ENCODE measurements at places on chromosomes 2 and 18. TPM values are rescaled to one million over a fixed set of nuclear protein-coding genes. Genes with fewer than 3 reads are reported as not detected.

The OSR1 gene
- total RNA-seq, result 66.7 TPM

GRCh38 chr2:52034706-52035105, 1002.8 kb upstream of the NRXN1 start:
- H3K27ac ChIP-seq, result no peak overlapping the region
- DNase-seq, result no peak
- H3K4me1 ChIP-seq, result no peaks in the 10 kb centered on the region
- no peaks in the 10 kb centered on the region for H3K36me3 ChIP-seq
- H3K4me3 ChIP-seq, result no peak overlapping the region

GRCh38 chr18:29087616-29088246, 910.8 kb upstream of the CDH2 start:
- no peak overlapping the region for H3K4me3 ChIP-seq
- H3K27me3 ChIP-seq, result no peaks in the 10 kb centered on the region
- no peak for DNase-seq
- no peak overlapping the region for H3K27ac ChIP-seq

The ATP6V1C2 gene
- 6.0 TPM for total RNA-seq

The LYPD6 gene
- total RNA-seq, result 1.8 TPM

DNA sequence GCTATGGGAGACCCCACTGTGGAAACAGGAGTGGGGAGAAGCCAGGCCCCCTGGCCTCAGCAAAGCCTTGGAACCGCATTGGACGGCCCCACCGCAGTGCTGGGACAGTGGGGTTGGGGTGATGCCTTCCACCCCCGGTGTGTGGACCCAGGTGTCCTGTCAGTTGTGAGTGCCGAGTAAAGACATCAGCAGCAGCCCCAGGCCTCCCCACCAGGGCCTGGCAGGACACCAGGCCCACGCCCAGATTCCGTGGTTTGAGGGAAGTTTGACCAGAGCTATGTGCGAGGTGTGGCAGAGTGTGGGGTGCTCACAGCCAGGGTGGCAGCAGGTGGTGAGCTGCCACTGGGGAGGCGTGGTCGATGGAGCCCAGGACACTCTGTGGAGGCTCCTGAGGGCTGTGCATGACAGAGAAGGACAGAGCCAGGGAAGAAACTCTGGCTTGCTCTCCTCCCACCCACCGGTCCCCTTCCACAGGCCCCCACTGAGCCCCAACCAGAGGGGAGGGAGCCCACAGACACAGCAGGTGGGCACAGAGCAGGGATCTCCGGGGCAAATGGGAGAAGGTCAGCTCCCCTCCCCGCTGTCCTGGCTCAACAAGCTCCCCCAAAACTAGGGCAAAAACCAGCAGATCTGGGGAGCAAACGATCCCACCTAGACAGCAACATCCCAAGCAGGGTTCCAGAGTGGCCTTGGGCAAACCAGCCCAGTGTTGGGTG, 69.1 kb downstream of the TWIST2 start:
- no peaks in the 10 kb centered on the region for H3K27me3 ChIP-seq
- no peak overlapping the region for H3K4me3 ChIP-seq
- no peak for DNase-seq

The AMER3 gene
- total RNA-seq, result not detected

DNA sequence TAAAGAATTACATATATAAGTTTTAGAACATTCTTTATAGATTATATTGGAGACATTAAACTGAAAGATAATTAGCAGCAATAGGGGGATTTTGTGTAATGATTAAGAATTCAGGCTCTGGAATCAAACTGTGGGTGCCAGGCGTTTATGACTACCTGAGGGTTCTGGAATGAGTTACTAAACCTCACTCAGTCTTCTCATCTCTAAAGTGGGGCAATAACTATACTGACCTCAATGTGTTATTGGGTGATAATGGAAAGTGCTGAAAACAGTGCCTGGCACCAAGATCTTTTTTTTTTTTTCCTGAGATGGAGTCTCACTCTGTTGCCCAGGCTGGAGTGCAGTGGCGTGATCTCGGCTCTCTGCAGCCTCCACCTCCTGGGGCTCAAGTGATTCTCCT, 7.2 kb downstream of the SERPINB8 start:
- no peak overlapping the region for H3K27ac ChIP-seq
- no peaks in the 10 kb centered on the region for H3K27me3 ChIP-seq

GRCh38 chr2:230910546-230911177, 14.4 kb downstream of the GPR55 start:
- no peaks in the 10 kb centered on the region for H3K27me3 ChIP-seq
- H3K4me3 ChIP-seq, result no peak overlapping the region
- H3K4me1 ChIP-seq, result no peaks in the 10 kb centered on the region
- no peak overlapping the region for H3K27ac ChIP-seq
- no peaks in the 10 kb centered on the region for H3K36me3 ChIP-seq
- DNase-seq, result no peak

The SCYGR4 gene
- not detected for total RNA-seq

- H3K4me1 ChIP-seq, result no peaks in the 10 kb centered on the region
- no peak for DNase-seq
- no peak overlapping the region for H3K4me3 ChIP-seq
- no peak overlapping the region for H3K27ac ChIP-seq
- no peaks in the 10 kb centered on the region for H3K27me3 ChIP-seq
Observed at GRCh38 chr2:200698217-200698616, 112.4 kb downstream of the AOX1 start.

GRCh38 chr18:32298171-32298667, 108.4 kb downstream of the MEP1B start:
- no peak overlapping the region for H3K27ac ChIP-seq
- no peak overlapping the region for H3K4me3 ChIP-seq

DNA sequence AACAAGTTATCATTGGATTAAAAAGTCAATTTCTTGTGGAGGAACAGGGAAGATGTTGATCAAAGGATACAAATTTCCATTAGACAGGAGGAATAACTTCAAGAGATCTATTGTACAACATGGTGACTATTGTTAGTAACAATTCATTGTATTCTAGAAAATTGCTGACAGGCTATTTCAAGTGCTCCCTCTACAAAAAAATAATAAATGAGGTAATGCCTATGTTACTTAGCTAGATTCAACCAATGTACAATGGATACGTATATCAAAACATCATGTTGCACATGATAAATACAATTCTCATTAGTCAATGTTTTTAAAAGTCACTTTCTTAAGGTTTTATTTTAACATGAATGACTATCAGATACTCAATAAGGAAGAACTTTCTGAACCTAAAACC, 33.5 kb downstream of the TFCP2L1 start:
- no peaks in the 10 kb centered on the region for H3K36me3 ChIP-seq
- H3K27ac ChIP-seq, result no peak overlapping the region
- H3K27me3 ChIP-seq, result no peaks in the 10 kb centered on the region

The CCDC121 gene
- 8.0 TPM for total RNA-seq
